ENCODE measurements at places on chromosomes 1 and 21.

DNA sequence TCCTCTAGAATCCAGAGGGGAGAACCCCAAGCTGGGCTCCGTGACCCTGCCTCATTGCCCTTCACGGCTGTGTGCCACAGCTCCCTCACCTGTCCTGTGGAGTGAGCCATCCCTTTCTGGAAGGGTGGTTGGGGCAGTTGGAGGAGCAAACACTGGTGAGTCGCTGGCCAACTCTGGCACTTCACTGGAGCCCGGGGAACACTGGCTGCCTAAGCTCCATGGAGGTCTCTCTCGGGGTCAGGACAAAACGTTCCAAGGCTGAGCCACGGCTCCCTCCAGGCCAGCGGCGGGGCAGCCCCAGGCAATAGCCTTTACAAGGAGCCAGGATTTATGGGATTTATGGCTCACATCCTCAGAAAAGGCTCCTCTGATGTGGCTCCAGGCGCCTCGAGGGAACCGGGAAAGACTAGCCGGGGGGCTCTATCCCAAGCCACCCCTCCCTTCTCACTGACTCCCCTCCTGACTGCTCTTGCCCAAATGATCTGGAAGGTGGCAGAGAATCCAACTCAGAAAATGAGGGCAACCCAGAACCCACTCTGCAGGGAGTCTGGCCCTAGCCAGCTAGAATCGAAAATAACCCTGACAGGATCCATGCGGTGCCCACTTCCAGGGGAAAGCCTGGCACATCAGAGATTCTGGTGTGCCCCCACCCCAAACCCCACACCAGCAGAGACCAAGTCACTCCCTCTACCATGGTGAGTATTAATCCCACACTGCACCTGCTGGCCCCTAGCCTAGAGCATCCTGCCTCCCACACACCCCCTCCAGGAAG lies 75.2 kb downstream of the GLIS1 start:
- H3K4me1 ChIP-seq: no peaks in the 10 kb centered on the region
- no peak for DNase-seq
- no peaks in the 10 kb centered on the region for H3K27me3 ChIP-seq
- H3K4me3 ChIP-seq: no peak overlapping the region
- no peak overlapping the region for H3K27ac ChIP-seq
- H3K36me3 ChIP-seq: no peaks in the 10 kb centered on the region

- no peak overlapping the region for H3K4me3 ChIP-seq
- no peaks in the 10 kb centered on the region for H3K27me3 ChIP-seq
- no peak overlapping the region for H3K27ac ChIP-seq
Measured at GRCh38 chr1:91777630-91778300, 108.2 kb downstream of the TGFBR3 start.

DNA sequence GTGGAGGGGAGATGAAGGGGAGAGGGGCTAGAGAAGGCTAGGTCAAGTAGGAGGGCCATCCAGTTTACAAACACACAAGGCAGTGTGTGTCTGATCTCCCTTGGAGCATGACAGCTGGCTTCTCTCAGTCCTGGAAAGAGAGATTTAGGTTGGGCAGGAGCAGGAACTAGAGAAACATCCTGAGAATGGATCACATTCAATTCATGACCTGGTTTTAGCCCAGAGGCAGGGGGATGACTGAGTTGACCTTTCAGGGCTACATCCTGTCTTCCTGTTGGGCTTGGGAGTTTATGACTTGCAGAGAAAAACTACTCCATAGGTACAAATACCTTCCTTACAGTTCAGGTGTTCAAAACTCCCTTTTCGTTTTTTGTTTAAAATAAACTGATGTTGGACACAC lies 97.0 kb downstream of the IGSF21 start:
- no peak overlapping the region for H3K27ac ChIP-seq
- no peak for DNase-seq
- no peaks in the 10 kb centered on the region for H3K36me3 ChIP-seq
- no peak overlapping the region for H3K4me3 ChIP-seq
- H3K27me3 ChIP-seq: peaks cover 26% of the 10 kb centered on the region

DNA sequence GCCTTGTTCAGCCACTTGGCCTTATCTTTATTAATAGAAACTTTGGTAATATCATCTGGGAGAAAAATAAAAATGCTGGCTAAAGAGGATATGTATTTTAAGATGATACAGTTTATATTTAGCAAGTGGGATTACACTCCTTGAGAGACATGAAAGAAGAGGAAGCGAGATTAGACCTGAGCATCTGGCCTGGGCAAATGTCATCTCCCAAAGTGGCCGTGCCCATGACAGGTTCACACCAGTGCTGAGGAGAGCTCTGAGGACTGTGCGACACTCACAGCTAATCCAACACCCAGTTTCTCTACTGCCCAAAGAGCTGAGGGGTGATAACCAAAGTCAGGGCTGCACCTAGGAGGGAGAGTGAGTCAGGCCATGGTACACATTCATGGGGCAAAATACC lies 121.7 kb upstream of the DUSP10 start:
- no peaks in the 10 kb centered on the region for H3K4me1 ChIP-seq
- H3K36me3 ChIP-seq: no peaks in the 10 kb centered on the region
- no peak for DNase-seq

DNA sequence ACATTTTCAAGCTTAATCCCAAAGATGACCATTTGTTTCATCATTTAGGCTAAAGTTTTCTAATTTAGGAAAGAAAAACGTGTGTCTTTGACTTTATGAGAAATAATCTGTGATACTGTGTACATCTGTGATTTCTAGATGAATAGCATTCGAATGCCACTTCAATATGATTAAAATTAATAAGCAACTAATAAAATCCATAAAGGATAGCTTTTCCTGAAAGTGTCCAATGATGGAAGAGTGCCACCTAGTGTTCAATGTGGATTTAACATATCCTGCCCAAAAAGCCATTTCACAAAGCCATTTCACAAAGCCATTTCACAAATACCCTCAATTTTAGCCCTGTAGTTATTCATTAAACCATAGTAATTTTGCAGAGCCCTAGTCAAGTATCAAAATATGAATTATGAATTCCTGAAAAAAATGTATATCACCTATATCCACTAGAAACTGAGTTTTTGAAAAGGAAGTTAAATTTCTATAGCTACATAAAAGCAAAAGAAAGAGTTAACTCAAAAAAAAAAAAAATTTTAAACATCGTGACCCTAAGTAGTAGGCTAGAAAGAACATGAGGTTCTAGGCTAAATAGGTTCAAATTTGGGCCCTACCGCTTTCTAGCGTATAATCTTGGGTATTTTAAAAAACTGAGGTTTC lies 19.1 kb downstream of the NME7 start:
- no peak overlapping the region for H3K4me3 ChIP-seq
- H3K27ac ChIP-seq: no peak overlapping the region
- peaks cover 6% of the 10 kb centered on the region for H3K4me1 ChIP-seq
- H3K36me3 ChIP-seq: no peaks in the 10 kb centered on the region
- H3K27me3 ChIP-seq: no peaks in the 10 kb centered on the region
- no peak for DNase-seq

DNA sequence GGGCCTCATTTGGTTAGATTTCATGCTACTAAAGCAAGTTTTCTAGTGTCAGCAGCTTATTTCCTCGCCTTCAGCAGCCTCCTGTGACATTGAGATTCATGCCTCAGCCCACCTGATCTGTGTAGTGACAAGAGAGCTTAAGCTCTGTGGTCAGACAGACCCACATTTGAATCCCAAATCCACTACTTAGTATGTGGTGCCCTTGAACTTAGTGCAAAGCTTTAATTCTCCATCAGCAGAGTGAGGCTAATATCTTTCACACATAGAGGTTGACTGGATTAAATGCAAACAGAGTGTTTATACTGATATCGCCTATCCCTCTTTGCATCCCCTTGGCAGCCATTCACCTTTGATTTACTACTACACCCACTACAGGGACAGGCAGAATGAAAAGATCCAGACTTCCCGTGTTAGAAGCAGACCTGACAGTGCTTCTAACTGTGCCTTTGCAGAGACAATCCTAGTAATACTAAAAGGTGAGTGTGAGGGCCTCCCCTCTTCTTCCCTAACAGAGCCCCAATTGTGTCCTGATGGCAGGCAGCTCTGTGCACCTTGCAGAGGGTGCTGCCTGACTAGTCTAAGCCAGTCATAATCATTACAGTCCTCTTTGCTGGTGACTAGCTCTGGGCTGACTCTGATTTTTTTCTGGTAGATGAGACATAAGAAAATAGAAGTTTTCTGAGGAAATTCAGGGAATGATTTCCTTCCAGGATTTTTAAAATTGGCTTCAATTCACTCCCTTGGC lies 264.0 kb downstream of the CTH start:
- H3K4me3 ChIP-seq: no peak overlapping the region
- no peaks in the 10 kb centered on the region for H3K4me1 ChIP-seq
- peaks cover 4% of the 10 kb centered on the region for H3K27me3 ChIP-seq
- no peak for DNase-seq

- H3K4me1 ChIP-seq: no peaks in the 10 kb centered on the region
- no peak overlapping the region for H3K27ac ChIP-seq
- DNase-seq: no peak
- peaks cover 3% of the 10 kb centered on the region for H3K27me3 ChIP-seq
- no peak overlapping the region for H3K4me3 ChIP-seq
Measured at GRCh38 chr1:67923074-67923473, 89.8 kb upstream of the GNG12 start.

DNA sequence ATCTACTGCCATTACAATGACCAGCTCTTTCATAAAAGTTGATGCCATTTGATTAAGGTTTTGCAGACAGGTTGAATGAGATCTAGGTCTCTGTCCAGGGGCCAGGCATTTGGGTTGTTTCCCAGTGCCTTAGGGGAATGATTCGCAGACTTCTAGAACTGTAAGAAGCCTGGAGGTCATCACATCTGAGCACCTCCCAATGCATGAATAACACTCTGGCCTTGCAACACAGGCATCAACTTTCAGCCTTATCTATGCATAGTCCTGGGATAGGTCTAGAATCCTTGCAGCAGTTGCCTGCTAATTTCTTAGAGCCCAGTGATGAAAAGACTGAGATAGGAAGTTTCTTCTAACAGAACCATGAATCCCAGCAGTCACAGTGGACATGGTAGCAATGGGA lies 44.8 kb upstream of the KCND3 start:
- peaks cover 3% of the 10 kb centered on the region for H3K27me3 ChIP-seq
- no peaks in the 10 kb centered on the region for H3K36me3 ChIP-seq
- no peak overlapping the region for H3K4me3 ChIP-seq
- no peaks in the 10 kb centered on the region for H3K4me1 ChIP-seq
